Mucosa of gallbladder (tissue), 1 donor: ENCODE measurements at places on chromosomes 3 and 15. TPM values are rescaled to one million over a fixed set of nuclear protein-coding genes. Genes with fewer than 3 reads are reported as not detected.

The CD86 gene
- total RNA-seq = 10.5 TPM

The CAND2 gene
- 12.1 TPM for total RNA-seq

The IL17RB gene
- 13.3 TPM for total RNA-seq

The CCR4 gene
- 0.49 TPM for total RNA-seq

The MELTF gene
- total RNA-seq = 2.8 TPM

The CELF6 gene
- total RNA-seq = 2.1 TPM

The PCNP gene
- 139 TPM for total RNA-seq

The ALAS1 gene
- total RNA-seq = 62.4 TPM

The NR2E3 gene
- total RNA-seq = 3.0 TPM

The CEMIP gene
- total RNA-seq = 1.6 TPM

The MAP1A gene
- total RNA-seq = 22.5 TPM

The CLCN2 gene
- total RNA-seq = 104 TPM

The OR5K2 gene
- not detected for total RNA-seq

The GOLGA6L9 gene
- total RNA-seq = 2.1 TPM

The SLC7A14 gene
- total RNA-seq = 0.32 TPM

The OIP5 gene
- 1.8 TPM for total RNA-seq

The ADAMTS9 gene
- total RNA-seq = 8.2 TPM

The HYAL3 gene
- total RNA-seq = 7.8 TPM

The MOBP gene
- total RNA-seq = 0.14 TPM
